Hippocampal formation (tissue), 2 donors: ENCODE measurements at places on chromosomes 7 and 10.

DNA sequence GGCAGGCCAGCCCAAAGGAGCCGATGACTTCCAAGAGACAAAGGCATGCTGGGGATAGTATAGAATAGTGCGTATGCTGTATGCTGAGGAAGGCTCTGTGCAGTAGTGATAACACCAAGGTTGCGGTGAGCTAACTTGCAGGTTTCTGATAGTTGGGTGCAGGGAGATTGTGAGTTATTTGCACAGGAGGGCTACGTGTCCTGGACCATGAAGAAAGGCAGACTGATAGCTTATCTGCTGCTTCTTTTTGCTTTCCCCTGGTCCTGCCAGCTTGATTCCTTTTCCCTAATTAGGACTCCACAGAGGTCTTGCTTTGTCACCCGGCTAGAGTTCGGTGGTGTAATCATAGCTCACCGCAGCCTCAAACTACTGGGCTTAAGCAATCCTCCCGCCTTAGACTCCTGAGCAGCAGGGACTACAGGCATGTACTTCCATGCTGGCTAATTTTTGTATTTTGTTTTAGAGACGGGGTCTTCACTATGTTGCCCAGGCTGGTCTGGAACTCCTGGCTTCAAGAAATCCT lies 43.9 kb upstream of the ARHGAP12 start:
- DNase-seq, result no peak

- no peak for DNase-seq
These were observed 25.8 kb upstream of the PCGF5 start for GRCh38 chr10:91194497-91195179.

DNA sequence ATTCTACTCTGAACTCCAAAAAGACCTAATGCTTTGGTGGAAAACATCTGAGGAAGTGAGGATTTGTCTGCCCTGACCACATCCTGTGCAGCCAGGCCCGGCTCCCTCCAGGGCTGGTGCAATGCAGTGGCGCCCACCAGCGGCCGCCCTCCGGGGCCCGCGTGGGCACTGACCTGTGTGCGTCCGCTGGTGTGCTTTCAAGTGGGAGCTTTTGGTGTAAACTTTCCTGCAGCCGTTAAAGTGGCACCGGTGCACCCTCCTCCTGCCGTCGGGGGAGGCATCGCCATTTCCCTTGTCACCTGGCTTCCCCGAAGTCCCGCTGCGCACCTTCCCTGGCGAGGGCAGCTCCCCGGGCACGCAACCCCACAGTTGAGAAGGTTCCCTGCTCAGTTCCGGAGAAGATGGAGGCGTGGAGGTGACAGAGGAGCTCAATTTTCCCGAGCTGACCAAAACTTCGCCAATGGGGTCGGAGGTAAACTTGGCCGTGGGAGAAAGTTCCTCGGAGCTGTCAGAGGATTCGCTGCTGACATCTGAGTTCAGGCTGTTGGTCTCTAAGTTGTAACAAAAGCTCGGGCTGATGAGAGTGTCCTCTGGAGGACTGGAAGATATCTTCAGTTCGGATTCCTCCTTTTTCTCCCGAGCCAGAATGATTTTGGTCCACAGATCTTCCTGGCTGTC lies 3.4 kb downstream of the KLF6 start:
- no peak for DNase-seq

DNA sequence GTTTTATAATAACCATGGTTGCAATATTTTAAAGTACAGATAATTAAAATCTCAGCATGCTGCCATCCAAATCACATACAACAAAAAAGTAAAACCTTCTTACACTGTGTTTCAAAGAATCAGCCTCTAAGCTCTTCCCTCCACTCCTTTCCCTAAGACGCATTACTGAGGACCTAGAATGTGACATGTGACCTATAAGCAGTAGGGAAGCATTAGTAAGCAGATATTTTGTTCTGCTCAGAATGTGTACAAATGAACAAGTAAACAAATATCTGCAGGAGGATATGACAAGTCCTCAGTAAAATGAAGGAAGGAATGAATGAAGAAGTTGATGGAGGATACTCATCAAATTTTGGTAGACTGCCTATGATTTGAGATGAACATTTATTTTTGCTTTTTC lies 49.1 kb downstream of the RAB11FIP2 start:
- no peak for DNase-seq
